NCI-H1694 treated with DMSO at 0.1 percent for 48 hours (cell line): ENCODE measurements at places on chromosomes 16 and 17.

GRCh38 chr17:77857613-77858012 is 100.9 kb upstream of the TNRC6C start:
- DNase-seq: no peak

DNA sequence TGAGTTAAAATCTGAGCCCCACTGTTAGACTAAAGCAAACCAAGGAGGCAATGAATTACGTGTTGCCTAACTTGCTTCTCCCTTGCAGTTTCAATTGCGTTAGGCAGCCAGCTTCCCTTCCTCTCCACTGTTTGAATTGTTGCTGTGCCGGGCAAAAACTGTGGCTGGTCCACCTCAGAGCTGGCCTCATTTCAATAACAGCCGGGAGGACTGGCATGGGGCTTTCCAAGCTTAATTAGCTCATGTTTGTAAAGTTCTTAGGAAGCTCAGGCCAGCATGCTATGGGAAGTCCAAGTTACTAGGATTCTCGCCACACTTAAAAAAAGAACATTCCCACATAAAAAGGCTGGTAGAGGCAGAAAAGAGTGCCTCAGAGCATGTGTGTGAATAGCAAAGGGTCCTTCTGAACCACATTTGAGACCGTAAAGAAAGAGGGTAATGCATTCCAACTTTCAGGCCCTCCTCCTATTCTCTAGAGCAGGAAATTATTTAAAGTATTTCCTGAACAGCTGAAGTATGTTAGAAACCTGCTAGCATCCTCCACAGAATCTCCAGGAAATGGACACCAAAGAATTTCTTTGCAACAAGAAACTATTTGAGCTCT is 79.0 kb upstream of the SMURF2 start:
- DNase-seq: no peak

GRCh38 chr17:60416368-60416925 is 5.8 kb upstream of the CHCT1 start:
- no peak for DNase-seq

DNA sequence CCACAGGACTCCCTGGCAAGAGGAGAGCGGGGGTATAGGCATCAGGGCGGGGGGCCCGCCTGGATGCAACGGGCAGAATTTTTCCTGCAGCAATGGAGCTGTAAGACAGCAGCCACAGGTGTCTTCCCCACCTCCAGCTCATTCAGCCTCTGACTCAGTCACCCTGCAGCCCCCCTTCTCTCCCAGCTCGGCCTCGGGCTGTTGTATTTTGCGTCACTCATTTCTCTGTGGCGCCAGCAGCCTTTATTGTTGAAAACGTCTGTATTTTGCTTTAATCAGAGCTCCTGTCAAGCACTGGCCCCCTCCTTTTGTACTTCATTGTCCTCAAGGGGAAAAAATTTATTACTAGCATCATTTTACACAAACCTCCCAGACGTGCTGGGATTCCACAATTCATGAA is 117.7 kb downstream of the WSCD1 start:
- DNase-seq: no peak

DNA sequence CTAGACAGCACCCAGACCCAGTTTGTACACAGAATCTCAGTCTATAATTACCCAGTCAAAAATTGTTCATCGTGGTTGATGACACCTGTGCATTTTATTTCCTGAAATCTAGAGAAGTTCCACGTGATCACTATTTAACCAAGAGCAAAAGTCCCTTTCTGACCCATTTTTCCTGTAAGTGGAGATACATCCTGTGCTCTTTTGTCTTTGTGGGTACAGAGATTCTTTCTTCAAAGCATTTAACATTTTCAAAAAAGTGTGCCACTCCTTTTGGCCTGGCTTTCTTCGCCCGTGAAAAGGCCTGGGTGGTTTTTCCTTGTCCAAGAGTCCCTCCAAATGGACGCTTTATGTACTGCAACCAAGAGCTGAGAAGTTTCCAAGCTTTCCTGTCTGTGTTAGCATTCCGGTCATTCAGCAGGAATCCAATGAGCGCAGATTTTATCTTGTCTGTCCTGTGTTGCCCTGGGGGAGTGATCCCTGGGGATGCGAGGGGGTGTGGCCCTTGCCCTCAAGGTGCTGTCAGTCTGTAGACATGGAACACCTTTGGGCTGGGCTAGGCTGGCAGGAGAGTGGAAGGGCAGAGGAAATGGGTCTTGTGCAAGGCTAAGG is 161.1 kb upstream of the CACNG5 start:
- no peak for DNase-seq

GRCh38 chr17:64327201-64327930 is 63.3 kb downstream of the PECAM1 start:
- DNase-seq: no peak

DNA sequence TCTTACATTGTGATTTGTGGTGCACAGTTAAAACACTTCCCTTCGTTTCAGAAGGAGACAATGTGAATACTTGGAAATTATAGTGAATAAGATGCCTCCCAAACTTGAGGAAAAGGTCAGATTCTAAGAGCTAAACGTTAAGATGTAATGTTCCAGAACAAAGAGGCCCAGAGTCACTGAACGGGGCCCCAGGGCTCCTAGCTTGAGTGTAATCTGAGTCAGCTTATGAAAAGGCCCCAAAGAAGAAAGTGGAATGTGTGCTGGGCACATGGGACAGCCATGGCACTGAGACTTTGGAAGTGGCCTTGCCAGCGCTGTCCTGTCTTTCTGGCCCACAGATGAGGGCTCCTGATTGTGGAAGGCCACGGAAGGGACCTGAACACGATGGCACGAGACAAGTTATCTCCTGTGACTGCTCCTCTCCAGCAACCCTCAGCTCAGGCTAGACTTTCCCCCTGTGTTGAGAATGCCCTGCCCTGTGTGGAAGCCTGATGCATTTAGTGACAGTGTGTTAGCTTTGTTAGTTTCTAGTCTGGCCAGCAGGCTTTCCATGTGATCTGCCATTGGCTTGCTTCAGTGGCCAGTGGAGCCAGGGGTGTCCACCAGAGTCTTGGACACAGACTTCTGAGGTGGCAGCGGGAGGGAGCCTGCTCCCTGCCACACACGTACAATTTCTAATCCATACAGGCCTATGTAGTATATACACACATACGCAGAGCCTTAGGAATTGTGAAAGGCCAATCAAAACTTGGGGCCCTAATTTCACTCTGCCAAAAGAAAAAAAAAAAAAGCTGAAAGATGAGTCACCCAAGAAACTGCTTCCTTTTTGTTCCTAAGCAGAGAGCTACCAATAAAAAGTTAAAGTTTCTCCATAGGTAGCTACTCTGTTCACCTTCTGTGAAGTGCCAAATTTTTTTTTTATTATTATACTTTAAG is 13.1 kb downstream of the SPATA33 start:
- no peak for DNase-seq

DNA sequence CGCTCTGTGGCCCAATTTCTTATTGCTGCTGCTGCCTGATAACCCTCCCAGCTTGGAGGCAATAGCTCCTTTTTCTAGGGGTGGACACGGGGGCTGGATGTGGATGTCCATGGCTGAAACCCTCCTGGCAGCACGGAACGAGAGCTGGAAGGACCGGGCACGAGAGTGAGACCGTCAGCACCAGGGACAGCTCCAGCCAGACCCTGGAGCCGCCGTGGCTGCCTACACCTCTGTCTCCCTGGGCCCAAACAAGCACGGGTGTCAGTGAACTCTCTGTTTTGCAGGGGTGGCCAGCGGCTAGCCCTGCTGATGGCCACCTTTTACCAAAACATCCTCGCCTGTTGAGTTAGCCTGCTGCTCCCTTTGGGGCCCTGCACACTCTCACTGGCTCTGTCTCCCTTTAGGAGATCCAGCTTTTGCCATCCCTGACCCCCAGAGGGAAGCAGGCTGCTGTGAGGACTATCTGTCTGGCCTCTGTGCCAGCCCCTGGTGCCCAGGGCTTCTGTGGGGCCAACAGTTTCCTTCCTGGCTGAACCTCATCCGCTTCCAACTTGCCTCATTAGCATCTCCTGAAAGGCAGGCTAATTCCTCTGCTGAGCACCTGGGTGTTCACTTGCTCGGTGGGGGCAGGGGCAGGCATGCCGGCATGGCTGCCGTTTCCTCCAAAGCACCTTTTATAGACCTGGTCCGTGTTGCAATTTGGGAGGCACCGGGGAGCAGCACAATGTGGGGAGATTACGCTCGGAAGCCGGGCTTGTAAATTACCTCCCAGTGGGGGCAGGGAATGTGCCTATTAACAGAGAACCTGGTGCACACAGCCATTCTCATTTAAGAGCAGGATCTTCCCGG is 118.1 kb downstream of the ENGASE start:
- DNase-seq: no peak

DNA sequence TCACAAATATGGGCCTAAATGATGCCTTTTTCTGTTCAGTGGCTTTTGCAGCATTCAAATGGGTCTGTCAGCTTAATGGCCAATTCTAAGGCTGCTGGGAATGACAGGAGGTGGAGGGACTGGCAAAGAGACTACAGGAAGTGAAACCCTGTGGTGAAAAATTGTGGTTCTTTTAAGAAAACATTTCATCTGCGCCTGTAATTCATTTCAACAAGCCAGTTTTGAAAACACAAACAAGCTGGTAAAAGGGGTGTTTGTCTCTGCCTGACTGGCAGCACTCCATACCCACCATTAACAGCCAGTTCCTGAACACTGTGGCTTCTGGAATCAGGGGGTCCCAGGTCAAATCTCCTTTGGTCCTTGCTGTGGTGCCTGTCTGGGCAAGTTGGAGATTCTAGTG is 3.6 kb upstream of the KDM8 start:
- DNase-seq: no peak

GRCh38 chr16:84709609-84710008 is 9.8 kb downstream of the USP10 start:
- no peak for DNase-seq

DNA sequence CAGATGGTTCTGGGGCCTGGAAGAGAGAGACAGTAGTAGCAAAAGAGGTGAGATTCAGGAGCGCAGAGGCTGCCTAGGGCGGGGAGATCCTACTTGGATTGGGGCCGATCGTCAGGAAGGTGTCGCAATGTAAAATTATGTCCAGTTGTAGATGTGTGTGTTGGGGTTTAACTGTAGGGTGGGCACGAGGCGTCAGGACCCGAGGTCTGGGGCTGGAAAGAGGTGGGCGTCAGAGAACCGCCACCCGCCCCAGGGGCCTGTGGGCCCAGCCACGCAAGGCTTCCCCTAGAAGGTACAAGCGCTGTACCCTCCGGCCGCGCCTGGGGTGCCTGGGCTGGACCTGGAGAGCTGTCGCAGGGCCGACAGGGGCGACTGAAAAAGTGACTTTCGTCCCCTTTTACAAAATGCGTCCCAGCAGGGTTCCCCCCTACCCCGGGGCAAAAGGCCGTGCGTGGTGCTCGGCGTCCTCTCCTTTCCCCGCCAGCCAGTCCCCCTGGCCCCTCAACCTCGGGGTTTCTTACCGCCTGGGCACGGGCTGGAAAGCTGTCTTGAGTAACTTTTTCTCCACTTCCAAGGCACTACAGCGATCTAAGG is 2.8 kb downstream of the IRX3 start:
- no peak for DNase-seq

GRCh38 chr17:1491443-1492248 is 840 bp downstream of the MYO1C start:
- no peak for DNase-seq

GRCh38 chr17:38447502-38448085 is 19.3 kb downstream of the ARHGAP23 start:
- no peak for DNase-seq

- no peak for DNase-seq
Measured at GRCh38 chr16:87540072-87540896, 47.5 kb upstream of the ZCCHC14 start.

- peak; percentile 85 for DNase-seq
Measured at GRCh38 chr16:24670623-24671454, 58.6 kb upstream of the TNRC6A start.

- no peak for DNase-seq
Measured at GRCh38 chr17:41906465-41907184, 12.1 kb downstream of the ACLY start.

DNA sequence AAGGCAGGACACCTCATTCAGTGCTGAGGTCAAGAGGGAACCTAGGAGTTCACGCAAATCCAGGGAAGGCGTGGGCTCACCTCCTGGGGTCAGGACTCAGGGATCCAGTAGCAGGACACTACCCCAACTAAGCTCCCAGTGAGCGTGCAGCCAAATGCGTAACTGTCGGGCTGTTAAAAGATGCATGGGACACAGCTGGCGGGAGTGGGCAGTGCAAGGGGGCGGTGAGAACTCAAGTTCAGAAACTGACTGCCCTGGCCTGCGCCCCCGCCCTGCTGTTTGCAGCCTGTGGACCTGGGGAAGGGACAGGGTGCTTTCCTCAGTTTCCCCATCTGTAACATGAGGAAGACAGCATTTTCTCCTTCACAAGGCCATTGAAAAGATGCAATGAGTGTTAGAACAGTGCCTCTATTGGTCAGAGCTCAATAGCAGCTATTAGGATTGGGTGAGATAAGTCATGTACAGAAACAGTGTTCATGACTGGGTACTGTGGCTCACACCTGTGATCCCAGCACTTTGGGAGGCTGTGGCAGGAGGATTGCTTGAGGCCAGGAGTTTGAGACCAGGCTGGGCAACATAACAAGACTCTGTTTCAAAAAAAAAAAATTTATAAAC is 20.2 kb downstream of the CDIPT start:
- no peak for DNase-seq

GRCh38 chr16:70428178-70428998 is 10.5 kb downstream of the ST3GAL2 start:
- peak; percentile 25 for DNase-seq

GRCh38 chr17:17938388-17939107 is 33.7 kb downstream of the TOM1L2 start:
- no peak for DNase-seq

- DNase-seq: no peak
Measured at GRCh38 chr17:15237106-15237425, 28.1 kb downstream of the PMP22 start.

DNA sequence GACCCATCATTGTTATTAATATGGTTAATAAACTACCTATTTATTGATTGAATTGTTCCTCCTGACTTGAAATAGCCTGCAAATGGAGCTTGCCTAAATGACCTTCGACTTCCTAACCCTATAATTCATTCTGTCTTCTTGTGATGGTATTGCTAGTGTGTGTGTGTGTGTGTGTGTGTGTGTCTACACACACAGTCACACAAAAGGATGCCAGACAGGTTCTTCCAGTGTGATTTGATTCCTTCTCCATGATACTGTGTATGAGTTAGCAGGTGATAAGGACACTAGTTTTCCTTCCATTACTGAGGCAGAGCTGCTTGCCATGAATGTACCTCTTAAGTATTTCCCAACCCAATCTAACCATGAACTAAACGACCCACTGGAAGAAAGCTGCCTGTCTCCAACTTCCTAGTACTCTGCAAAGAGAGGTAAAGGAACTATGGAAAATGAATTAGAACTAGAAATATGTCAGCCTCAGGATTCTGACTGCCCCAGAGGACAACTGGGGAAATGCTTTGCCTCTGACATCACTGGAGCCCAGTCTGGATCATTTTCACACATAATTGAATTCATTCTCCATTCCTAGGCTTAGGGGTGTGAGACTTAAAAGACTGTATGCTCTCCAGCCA is 3.5 kb upstream of the CDC6 start:
- DNase-seq: no peak

- no peak for DNase-seq
Measured at GRCh38 chr16:89723279-89724250, 2.2 kb downstream of the ZNF276 start.

GRCh38 chr17:57541472-57542394 is 203.4 kb downstream of the CCDC182 start:
- DNase-seq: no peak
